ENCODE measurements at places on chromosomes 4 and X. TPM values are rescaled to one million over a fixed set of nuclear protein-coding genes. Genes with fewer than 3 reads are reported as not detected.

- DNase-seq, result no peak
Observed at GRCh38 chr4:187606581-187606980, 389.0 kb upstream of the ZFP42 start.

DNA sequence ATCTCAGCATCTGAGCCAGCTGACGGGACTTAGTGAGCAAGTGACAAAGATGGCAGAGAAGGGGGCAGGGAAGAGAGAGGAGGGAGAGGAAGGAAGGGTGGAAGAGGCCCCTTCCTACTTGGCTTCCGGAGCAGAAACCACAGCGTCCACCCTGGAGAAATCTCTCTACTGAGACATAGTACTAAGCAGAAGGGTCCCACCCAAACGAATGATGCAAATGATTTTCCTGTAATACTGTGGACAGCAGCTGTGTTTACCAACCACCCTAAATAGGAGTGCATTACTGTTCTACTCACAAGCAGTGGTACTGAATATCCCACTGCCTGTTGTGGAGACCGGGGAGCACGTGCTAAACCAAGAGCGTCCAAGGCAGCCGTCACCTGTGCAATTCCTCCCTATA is 29.4 kb downstream of the DTHD1 start:
- DNase-seq, result no peak

SSX2B gene
- total RNA-seq, result not detected

DNA sequence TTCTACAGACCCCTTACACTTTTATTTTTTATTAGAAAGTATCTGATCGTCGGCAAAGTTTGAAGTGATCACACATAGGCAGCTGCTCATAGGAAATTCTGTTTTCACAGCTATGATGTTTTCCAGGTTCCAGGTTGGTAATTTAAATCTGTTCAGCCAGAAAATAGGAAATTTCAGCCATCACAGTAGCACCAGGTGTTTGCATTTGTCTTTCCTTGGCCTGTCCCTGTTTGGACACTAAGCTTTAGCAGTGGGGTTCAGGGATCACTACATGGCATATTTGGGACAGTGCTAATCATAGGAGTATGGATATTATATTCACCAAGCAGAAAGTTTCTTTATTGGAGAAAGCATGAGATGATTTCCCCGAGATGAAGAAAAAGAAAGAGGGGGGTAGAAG is 92.9 kb downstream of the ANK2 start:
- no peak for DNase-seq

All from chondrocyte (in vitro differentiated cells).